ENCODE measurements at places on chromosomes 2 and 18. TPM values are rescaled to one million over a fixed set of nuclear protein-coding genes. Genes with fewer than 3 reads are reported as not detected.

- H3K4me1 ChIP-seq, result no peaks in the 10 kb centered on the region
- no peak overlapping the region for H3K4me3 ChIP-seq
- DNase-seq, result no peak
- H3K27me3 ChIP-seq, result no peaks in the 10 kb centered on the region
- H3K36me3 ChIP-seq, result no peaks in the 10 kb centered on the region
- no peak overlapping the region for H3K27ac ChIP-seq
These were observed 2.4 kb upstream of the MFF start for GRCh38 chr2:227322530-227323205.

DNA sequence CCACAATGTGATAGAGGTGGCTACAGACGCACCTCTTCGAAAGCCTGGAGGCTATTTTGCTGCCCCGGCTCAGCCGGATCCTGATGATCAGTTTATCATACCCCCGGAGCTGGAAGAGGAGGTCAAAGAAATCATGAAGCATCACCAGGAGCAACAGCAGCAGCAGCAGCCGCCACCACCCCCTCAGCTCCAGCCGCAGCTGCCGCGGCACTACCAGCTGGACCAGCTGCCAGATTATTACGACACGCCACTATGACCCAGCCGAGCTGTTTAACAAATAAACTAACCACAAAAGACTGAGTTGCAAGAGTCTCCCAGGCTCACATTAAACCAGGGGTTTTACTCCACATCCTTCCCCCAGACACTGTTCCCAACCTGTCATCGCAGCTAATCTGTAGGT is 263.8 kb downstream of the PHLPP1 start:
- H3K27ac ChIP-seq, result no peak overlapping the region
- no peaks in the 10 kb centered on the region for H3K27me3 ChIP-seq
- H3K36me3 ChIP-seq, result peaks cover 2% of the 10 kb centered on the region
- H3K4me3 ChIP-seq, result no peak overlapping the region
- H3K4me1 ChIP-seq, result no peaks in the 10 kb centered on the region

DNA sequence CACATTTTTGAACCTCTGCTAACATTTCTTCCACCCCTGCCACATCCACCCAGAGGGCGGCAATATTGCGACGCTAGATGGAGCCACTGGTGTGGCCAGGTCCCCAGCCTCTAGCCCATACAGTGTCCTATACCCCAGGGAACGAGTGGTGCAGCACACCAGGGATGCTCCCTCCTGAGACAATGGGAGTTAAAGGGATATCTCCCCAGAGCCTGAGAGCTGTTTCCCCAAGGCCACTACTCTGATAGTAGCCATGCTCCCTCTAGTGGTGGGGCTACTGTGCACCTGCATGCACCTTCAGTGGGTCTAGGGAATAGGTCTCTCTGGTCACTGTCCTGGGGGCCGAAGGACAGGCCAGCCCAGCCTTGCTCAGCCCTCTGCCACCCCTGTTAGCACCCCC is 336.4 kb upstream of the FSHR start:
- H3K4me3 ChIP-seq, result no peak overlapping the region
- DNase-seq, result peak; percentile 41
- H3K4me1 ChIP-seq, result no peaks in the 10 kb centered on the region
- no peaks in the 10 kb centered on the region for H3K36me3 ChIP-seq
- H3K27ac ChIP-seq, result no peak overlapping the region
- no peaks in the 10 kb centered on the region for H3K27me3 ChIP-seq

DNA sequence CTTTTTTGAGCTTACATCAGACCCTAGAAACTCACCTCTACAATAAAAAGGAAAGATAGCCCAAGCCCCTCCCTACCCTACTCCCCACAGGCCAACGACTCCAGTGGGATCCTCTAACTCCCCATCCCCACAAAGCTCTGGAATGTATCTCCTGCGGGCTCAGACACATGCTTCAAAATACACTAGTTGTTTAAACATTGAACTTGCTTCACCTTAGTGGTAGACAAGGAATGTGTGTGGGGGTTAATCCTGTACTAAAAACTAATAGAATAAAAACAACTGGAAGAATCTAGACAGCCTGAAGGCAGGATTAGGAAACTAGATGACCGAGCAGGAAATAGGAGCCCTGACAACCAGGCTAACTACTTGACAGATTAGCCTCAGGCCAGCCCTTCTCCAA is 211.5 kb downstream of the SUCLG1 start:
- no peaks in the 10 kb centered on the region for H3K27me3 ChIP-seq
- H3K27ac ChIP-seq, result no peak overlapping the region
- DNase-seq, result no peak
- H3K36me3 ChIP-seq, result no peaks in the 10 kb centered on the region

GRCh38 chr2:218029366-218030360 is 26.9 kb upstream of the TNS1 start:
- no peak overlapping the region for H3K27ac ChIP-seq
- H3K36me3 ChIP-seq, result no peaks in the 10 kb centered on the region
- no peak for DNase-seq
- peaks cover 3% of the 10 kb centered on the region for H3K27me3 ChIP-seq
- H3K4me3 ChIP-seq, result no peak overlapping the region

DNA sequence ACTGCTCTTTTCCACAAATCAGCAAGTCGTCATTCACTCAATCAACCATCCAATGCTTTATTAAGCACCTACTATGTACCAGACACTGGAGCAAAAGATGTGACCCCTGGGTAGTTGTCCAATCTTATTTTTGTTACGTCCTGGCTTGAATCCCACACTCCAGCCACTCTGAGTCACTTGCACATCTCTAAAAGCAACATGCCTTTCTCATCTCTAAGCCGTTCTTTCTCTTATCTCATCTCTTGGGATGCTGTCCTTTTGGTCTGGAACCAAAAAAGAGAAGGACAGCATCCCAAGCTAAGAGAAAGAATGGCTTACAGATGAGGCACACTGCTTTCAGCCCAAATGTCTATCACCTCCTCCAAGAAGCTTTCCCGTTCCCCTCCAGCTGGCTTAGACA is 58.8 kb downstream of the RNF152 start:
- DNase-seq, result no peak
- H3K36me3 ChIP-seq, result no peaks in the 10 kb centered on the region
- H3K4me1 ChIP-seq, result peaks cover 28% of the 10 kb centered on the region
- H3K4me3 ChIP-seq, result no peak overlapping the region
- H3K27ac ChIP-seq, result peak overlapping the region; percentile 49

DNA sequence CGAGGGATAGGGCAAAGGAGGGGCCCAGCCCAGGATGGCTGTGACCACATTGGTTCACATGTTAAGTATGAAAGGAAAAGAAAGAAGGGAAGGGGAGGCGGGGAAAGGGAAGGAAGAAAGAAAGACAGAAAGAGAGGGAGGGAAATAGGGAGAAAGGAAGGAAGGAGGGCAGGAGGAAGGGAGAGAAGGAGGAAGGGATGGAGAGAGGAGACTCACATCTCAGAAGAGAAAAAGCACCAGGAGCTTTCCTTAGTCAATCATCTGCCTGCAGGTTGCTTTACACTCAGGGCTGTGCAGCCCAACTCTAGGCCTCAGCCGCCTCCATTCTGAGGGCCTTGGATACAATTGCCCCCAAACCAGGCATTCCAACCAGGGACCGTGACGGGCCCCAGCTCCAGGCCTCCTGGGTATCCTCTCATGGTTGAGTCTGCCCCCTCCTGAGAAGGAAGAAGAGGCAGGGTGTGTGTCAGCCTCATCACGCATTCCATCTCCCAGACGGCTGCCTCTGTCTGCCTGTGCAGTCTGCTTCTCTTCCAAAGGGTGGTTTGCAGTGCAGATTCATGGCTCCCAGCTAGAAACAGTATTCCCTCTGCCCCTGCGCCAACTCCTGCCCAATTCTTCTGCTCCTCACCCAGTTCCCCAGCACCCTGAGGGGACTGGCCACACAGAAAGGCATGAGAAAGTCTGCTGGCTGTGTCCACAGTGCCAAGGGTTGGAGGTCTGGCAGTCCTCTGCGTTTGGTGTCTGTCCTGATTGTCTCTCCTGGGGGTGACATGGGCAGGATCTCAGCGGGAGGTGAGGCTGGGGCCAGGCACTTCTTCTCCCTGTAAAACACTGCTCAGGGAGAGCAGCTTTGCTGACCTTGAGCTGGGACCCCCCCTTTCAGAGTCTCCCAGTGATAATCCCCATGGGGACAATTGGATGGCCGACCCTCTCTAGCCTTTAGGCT is 163.3 kb downstream of the SMAD7 start:
- H3K36me3 ChIP-seq, result no peaks in the 10 kb centered on the region
- H3K4me3 ChIP-seq, result no peak overlapping the region
- H3K27ac ChIP-seq, result no peak overlapping the region
- no peaks in the 10 kb centered on the region for H3K27me3 ChIP-seq
- peak; percentile 77 for DNase-seq
- H3K4me1 ChIP-seq, result peaks cover 13% of the 10 kb centered on the region

- no peaks in the 10 kb centered on the region for H3K27me3 ChIP-seq
- no peak for DNase-seq
- no peak overlapping the region for H3K4me3 ChIP-seq
- H3K4me1 ChIP-seq, result no peaks in the 10 kb centered on the region
These were observed 99.6 kb downstream of the METTL8 start for GRCh38 chr2:171334171-171334570.

GRCh38 chr2:218024871-218025270 is 22.1 kb upstream of the TNS1 start:
- H3K4me1 ChIP-seq, result no peaks in the 10 kb centered on the region
- no peak overlapping the region for H3K27ac ChIP-seq
- no peaks in the 10 kb centered on the region for H3K36me3 ChIP-seq

DNA sequence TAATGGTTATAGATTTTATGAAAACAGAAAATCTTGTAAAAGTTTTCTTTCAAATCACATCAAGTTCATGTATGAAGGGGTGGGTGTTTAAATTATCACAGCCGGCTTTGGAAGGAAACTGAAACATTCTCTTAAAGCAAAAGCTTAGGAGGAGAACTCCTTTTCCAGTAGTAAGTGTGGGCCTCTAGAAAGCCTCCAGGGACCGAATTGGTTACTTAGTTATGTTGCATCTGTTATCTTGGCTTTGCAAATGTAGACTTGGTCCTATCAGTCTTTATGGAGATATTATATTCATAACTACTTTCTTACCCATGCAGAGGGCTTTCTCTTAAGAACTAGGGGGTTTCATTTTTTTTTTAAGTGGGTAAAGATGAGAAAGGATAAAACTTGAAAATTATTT is 7.4 kb downstream of the NAB1 start:
- no peaks in the 10 kb centered on the region for H3K36me3 ChIP-seq
- no peak overlapping the region for H3K27ac ChIP-seq
- no peaks in the 10 kb centered on the region for H3K4me1 ChIP-seq
- H3K4me3 ChIP-seq, result no peak overlapping the region
- H3K27me3 ChIP-seq, result no peaks in the 10 kb centered on the region
- DNase-seq, result no peak

DNA sequence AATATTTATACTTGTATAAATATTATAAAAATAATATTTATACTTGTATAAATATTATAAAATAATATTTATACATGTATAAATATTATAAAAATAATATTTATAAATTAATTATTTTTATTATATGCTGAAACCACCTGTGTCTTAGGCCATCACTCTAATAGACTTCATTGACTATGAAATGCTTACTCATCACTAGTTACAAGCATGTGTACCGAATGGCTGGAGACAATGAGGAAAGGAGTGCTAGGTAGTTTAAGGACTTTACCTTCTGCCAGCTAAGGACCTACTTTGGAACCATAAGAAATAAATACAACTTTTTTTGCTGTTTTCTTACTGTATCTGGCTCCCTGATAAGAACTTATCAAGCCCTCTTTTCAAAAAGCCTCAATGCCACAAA is 228.8 kb downstream of the LRRTM1 start:
- H3K27ac ChIP-seq, result no peak overlapping the region
- no peak overlapping the region for H3K4me3 ChIP-seq
- no peaks in the 10 kb centered on the region for H3K36me3 ChIP-seq
- no peak for DNase-seq
- H3K27me3 ChIP-seq, result no peaks in the 10 kb centered on the region

DNA sequence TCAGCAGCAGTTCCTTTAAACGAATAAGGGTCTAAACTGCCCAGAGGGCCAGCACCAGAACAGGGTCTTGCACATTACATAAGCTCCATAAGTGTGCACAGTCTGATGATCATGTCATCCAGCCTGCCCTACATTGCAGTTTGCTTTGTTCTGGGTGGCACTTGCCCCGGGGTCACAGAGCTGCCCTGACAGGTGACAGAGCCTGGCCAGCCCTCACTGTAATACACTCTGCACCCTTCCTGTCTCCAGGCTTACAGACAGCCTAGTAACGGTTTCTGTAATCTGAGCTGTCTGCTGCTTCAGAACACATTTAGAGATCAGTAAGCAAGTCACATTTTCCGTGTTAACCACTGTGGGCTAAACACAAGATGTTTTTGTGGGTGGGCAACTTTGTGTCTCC is 213.3 kb downstream of the FAM210A start:
- H3K4me1 ChIP-seq, result no peaks in the 10 kb centered on the region
- DNase-seq, result peak; percentile 52
- H3K36me3 ChIP-seq, result no peaks in the 10 kb centered on the region
- H3K27me3 ChIP-seq, result no peaks in the 10 kb centered on the region
- no peak overlapping the region for H3K27ac ChIP-seq
- no peak overlapping the region for H3K4me3 ChIP-seq

DNA sequence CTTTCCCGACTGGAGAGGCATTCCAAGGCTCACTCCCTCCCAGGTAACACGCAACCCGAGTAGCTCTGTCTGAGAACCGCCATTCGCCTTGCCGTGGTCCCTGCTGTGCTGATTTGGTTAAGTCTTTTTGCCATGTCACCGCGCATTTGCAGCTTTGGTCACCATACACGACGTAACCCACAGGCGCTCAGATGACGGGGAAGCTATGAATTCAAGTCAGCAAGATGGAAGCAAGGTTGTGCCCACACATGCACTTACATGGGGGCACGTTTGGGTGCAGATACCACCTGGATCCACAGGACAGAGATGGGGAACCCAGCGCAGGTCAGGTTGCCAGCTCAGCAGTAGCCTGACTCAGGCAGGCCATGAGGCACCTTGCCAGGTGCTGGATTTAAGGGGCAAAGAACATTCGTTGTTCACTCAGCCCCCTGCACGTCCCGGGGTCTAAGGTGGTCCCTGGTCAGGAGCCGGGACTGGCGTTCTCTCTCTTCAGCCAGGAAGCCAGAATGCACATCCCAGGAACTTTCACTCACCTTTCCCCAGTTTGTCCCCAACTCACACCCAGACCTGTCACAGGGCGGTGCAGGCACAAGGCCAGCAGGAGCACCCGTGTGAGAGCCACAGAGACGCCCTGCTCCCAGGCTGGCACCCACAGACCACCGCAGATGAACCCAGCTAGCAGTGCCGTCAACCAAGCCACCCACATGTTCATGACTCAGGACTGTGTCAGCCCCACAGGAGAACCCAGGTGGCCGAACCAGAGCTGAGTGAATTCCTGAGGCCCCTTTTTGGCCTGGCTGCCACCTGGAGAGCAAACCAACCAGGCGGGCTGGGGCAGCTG is 19.9 kb downstream of the SNED1 start:
- no peak overlapping the region for H3K27ac ChIP-seq
- DNase-seq, result no peak
- H3K27me3 ChIP-seq, result no peaks in the 10 kb centered on the region
- no peaks in the 10 kb centered on the region for H3K36me3 ChIP-seq
- H3K4me3 ChIP-seq, result no peak overlapping the region
- no peaks in the 10 kb centered on the region for H3K4me1 ChIP-seq

GRCh38 chr2:1251520-1251919 is 161.7 kb upstream of the TPO start:
- H3K4me3 ChIP-seq, result no peak overlapping the region
- H3K4me1 ChIP-seq, result no peaks in the 10 kb centered on the region
- no peaks in the 10 kb centered on the region for H3K36me3 ChIP-seq
- no peaks in the 10 kb centered on the region for H3K27me3 ChIP-seq
- no peak for DNase-seq
- H3K27ac ChIP-seq, result no peak overlapping the region

The ERFE gene
- total RNA-seq, result 61.4 TPM

The C18orf54 gene
- total RNA-seq, result 3.1 TPM

The DIPK1C gene
- total RNA-seq, result 0.09 TPM

The FIGN gene
- 8.0 TPM for total RNA-seq

The TEKT4 gene
- 0.16 TPM for total RNA-seq

The ALMS1 gene
- 26.2 TPM for total RNA-seq
